ENCODE measurements at places on chromosomes 12 and 14.
A peak's percentile ranks its signal among the peaks of the same experiment; 100 is the strongest.

DNA sequence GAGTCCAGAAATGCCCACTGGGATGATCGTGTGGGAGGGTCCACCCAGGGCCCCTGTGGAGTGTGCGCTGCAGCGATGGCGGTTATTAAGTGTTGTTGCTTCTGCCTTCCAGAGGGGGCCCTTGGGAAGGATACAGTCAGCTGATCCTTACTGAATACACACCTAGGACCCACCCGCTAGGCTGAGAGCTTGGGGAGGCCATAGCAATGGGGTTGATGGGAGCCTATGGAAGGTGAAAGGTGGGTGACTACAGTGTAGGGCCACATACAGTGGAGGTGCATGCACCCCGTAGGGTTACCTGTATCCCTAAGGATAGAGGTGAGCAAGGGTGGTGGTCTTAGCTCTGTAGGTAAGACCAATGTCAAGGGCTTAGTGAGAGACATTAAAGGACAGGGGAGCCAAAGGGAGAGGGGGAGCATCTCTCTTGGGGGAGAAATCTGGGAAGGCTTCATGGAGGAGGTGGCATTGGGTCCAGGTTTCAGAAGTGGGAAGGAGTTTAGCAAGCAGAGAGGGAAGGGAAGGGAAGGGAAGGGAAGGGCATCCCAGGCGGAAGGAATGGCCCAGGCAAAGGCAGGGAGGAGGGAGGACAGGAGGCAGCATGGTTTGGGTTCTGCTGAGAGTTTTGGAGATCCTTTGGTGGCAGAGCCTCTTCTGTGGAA lies 73.1 kb upstream of the RIN3 start:
- DNase-seq, result no peak

GRCh38 chr14:93792391-93792790 lies 4.1 kb upstream of the PRIMA1 start:
- no peak for DNase-seq

DNA sequence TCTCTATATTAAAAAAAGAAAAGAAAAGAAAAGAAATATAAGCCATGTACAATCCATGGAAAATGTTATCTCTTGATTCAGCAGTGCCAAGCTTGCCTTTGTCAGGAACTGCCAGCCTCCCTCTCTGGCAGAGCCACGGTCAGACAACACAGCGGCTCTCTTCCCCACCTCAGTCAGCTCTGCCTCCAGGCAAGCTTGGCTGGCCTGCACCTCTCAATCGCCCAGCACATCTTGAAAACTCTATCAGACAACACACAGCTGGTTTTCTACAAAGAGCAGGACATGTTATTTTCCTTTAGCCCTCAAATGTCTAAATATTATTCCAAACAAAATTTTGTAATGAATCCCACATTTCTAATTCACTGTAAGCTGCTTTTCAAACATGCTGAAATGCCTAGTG lies 20.0 kb upstream of the GCH1 start:
- DNase-seq, result no peak

- peak; percentile 83 for DNase-seq
Measured at GRCh38 chr12:26113853-26114719, 10.8 kb downstream of the BHLHE41 start.

DNA sequence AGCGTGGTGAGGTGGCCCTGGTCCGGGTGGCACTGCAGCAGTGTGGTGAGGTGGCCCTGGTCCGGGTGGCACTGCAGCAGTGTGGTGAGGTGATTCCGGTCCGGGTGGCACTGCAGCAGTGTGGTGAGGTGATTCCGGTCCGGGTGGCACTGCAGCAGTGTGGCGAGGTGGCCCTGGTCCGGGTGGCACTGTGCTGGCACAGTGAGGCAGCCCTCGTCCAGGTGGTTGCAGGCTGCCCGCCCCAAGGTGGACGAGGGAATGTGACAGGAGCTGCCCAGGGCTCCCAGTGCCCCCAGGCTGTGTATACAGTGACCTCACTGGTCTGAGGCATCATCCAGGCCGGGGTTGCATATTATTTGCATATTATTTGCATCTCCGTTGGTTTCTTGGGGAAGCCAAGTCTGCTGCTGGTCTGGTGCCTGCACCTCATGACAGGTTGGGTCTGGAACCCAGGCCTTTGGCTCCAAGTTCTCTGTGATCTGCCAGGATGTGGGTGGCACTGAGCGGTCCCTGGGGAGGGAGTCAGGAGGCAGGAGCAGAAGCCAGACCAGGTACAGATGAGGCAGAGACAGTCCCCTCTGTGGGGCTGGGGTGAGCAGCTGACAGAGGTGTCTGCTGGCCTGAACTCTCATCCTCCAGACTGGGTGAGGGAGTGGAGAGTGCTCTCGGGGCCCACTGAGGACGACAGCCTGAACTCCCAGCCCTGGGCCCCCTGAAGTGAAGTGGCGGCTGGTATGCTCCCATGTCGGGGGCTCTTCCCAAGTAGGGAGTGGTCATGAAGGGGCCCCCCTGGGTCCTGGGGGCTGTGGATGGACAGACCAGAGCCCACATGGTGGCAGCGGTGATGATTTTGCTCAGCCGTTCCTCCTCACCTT lies 79.3 kb downstream of the KIF26A start:
- no peak for DNase-seq

DNA sequence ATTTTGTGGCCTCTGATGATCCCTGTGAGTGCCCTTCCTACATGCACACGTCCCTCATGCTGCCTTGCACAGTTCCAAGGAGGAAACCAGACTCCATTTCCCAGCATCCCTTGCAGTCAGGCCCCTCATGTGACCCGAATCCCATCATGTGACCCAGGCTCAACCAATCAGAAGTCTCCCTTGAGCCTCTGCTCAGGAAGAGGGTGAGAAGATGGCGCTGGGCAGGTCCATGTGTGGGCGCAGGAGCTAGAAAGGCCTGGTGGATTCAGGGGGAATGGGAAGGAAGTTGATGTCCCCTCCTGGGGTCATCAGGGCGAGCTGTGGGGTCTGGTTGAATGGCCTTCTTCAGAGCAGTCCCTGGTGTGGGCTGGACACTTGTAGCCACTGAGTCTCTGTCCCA lies 240.5 kb downstream of the ADGRD1 start:
- DNase-seq, result no peak

DNA sequence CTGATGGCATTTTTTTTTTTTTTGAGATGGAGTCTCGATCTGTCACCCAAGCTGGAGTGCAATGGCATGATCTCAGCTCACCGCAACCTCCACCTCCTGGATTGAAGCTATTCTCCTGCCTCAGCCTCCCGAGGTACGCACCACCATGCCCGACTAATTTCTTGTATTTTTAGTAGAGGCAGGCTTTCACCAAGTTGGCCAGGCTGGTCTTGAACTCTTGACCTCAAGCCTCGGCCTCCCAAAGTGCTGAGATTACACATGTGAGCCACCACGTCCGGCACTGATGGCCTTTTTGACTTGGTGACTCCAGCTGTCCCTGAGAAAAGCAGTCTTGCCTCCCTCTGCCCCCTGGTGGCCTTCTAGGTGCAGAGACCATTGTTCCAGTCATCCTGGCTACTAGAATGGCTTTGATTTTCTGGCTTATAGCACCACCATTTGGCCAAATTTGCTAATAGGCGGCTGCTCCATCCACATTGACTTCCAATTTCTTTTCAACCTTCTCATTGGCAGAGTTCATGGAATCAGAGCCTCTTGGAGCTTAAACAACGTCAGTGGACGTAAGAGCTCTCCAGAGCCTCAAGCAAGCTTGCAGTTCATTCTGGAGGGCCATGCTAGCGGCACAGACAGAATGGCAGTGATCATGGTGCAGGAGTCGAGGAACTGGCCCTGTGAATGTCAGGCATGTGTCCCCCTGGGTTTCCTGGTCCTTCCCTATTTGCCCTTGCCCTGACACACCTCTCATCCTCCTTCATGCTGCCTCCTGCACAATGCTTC lies 25.4 kb upstream of the EIF4B start:
- peak; percentile 88 for DNase-seq

- DNase-seq, result peak; percentile 65
Measured at GRCh38 chr12:83827860-83828259, 1084.7 kb downstream of the SLC6A15 start.

- DNase-seq, result no peak
Measured at GRCh38 chr14:38994731-38995130, 108.3 kb downstream of the SEC23A start.

DNA sequence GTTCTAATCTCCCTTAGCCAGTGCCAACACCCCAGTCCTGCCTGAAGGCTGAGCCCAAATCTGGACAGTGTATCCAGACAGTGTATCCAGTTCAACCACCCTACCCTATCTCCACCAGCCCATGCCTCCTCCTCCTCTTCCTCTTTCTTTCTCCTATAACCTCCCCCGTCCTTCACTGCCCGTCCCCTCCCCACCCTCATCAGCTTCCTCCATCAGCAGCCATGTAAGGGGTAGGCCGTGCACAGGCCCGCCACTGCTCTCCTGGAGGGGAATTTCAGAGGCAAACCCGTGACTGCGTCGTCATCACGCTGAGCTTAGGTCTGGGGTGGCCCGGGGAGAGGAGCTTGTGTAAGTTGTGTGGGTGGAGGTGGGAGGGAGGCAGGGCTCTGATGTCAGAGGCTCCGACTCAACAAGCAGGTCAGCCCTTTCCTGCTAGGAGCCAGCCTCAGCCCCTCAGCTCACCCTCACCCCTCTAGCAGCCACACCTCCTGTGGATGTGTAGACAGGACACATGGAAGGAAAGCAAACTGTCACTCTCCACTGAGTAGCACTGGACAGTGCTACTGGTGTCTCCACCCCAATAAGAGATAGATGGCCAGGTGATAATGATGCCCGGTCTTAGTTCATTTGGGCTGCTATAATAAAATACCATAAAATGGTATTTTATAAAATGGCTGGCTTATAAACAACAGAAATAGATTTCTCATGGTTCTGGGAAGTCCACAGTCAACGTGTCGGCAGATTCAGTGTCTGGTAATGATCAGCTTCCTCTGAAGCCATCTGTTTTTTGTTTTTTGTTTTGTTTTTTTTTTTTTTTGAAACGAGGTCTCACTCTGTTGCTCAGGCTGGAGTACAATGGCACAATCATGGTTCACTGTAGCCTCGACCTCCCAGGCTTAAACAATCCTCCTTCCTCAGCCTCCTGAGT lies 50.5 kb downstream of the IRF2BPL start:
- peak; percentile 61 for DNase-seq

- DNase-seq, result no peak
Measured at GRCh38 chr12:57764662-57765002, 2.2 kb downstream of the CYP27B1 start.

DNA sequence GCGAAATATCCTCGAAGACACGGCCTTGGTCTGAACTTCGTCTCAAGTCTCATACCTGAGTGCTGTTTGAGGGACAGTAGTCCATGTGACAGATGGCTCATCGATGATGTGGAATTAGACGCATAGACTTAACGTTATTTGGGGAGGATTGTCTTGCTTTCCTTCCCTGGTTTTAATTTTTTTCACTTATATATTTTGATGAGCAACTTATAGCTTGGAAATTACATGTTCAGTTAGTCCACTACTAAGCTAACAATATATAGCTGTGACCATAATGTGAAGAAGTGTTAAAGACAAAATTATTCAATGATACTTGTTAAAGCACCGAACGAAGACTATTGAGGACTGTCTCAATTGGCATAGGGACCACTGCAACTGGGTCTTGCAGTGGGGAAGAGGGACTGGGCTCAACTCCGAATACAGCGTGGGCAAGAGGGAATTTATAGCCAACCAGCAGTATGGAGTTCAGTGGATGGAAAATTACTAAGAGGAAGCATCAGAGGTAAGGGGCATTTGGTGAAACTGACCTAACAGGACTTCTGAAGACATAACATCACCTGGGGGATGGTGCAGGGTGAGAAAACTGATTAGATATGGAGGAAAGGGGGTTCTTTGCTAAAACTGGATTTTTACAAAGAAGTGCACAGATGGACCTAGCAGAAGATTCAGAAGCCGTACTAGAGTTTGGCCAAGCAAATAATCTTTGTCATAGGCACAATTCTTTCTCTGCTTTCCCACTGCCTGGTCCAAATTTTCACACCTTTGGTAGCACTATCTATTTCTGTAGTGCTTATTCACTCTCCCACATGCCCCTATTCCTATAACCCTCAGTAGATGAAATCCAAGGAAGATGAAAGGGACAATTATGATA lies 910 bp upstream of the TM7SF3 start:
- no peak for DNase-seq

DNA sequence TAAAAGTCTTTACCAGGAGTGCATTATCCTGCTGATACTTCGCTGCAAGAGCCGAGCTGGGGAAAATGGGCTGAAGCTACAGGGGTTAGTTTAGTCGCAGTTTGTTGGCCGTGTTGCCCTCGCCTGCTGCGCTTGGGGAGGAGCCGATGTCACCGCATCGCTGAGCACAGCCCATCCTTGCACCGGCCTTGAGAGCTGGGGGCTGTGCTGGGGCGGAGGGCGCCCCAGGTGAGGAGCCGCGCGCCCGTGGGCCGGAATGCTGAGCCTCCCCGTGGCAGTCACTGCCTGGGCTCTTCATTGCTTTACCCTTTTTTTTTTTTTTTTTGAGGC lies 50.0 kb downstream of the ADGRD1 start:
- DNase-seq, result no peak

GRCh38 chr14:100108840-100109593 lies 43.8 kb downstream of the EVL start:
- no peak for DNase-seq

GRCh38 chr14:100725587-100726387 lies 905 bp upstream of the DLK1 start:
- DNase-seq, result no peak

- DNase-seq, result no peak
Measured at GRCh38 chr12:119692410-119692809, 24.5 kb downstream of the PRKAB1 start.

DNA sequence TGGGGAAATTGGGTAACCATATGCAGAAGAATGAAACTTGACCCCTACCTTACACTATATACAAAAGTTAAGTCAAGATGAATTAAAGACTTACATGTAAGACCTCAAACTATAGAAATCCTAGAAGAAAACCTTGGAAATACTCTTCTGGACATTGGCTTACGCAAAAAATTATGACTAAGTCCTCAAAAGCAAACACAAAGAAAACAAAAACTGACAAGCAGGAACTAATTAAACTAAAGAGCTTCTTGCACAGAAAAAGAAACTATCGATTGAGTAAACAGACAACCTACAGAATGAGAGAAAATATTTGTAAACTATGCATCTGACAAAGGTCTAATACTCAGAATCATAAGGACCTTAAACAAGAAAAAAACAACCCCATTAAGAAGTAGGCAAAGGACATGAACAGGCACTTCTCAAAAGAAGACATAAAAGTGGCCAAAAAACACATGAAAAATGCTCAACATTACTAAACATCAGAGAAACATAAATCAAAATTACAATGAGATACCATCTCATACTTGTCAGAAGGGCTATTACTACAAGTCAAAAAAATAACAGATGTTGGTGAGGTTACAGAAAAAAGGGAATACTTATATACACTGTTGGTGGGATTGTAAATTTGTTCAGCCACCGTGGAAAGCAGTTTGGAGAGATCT lies 37.0 kb upstream of the CFAP54 start:
- DNase-seq, result no peak

DNA sequence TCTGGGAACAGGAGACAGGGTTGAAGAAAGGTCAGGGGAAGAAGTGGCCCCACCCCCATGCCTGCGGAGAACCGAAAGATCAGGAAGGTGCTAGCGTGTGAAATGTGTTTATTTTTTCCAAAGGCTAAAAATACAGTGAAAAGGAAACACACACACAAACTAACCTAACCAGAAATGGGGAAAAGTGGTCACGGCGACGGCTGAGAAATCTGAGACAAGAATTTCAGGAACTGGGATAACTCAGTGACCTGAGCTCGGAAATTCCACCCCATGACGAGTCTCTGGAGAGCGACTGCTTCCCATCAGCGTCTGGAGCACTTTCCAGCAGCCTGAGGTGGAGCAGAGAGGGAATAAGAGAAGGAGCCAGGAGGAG lies 16.6 kb upstream of the RND1 start:
- DNase-seq, result peak; percentile 59

Data from H4 (cell line).